Activated CD4-positive, CD25-positive, alpha-beta regulatory T cell treated with anti-CD3 and anti-CD28 coated beads, Interleukin-2, amount 50 U/mL, for 24 hours (primary cell): ENCODE measurements at places on chromosomes 16 and 17.

- no peak for ATAC-seq
Observed at GRCh38 chr17:43359469-43360110, 39.2 kb upstream of the ARL4D start.

DNA sequence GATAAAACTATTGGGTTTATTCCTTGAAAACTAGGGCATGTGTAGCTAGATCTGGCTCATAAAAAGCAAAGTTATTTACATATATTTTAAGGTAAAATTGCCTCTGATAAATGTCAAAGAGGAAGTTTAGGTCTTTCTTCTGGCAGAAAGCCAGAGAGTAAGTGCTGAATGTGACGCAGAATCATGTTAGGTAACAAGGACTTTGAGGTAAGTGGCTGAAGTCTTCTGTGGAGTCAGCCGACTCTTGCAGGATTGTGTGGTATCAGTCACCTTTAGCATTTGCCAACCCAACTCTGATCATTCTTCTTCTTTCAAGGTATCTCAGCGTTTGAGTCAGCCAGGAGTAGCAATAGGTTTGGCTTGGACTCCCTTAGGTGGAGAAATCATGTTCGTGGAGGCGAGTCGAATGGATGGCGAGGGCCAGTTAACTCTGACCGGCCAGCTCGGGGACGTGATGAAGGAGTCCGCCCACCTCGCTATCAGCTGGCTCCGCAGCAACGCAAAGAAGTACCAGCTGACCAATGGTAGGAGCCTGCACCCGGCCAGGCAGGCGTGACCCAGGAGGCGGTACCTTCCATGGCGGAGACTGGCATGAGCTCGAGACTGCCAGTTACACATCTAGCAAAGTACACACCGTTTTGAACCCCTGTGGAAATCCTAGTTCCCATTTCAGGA is 37.9 kb downstream of the SIAH1 start:
- no peak for ATAC-seq

DNA sequence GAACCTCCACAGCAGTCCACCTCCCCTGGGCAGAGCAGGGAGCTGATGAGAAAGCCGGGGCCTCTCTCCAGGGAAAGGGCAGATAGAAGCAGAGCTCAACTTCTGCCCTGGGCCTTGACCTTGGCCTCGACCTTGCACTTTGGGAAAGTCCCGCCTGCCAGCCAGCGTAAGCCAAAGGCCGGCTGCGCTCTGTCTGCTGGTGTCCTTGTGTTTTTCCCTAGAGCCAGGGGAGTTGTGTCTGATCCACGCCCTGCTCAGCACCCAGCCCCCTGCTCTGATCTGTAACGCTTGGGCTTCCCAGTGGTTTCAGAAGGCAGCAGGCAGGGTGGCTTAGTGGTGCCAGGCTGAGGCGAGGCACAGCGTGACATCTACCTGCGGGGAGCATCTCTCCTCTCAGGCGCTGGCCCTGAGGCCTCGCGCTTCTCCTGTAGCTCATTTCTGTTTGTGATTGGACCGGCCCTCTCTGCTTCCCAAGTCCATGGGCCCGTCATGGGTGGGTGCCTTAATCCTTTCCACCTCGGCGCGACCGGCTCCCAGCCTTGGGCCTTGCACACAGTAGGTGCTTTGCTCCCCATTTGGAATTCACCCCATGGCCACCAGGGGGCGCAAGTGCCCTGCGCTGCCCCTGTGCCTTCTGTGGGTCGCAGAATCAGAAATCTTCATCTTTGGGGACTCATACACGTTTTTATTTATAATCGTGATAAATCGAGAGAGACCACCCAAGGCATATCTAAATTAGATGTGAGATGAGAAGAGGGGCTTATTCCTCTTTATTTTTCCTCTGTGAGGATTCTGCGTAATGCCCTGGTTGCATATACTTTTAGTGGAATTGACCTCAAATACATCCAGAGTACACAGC is 24.2 kb downstream of the SGSH start:
- peak; percentile 41 for ATAC-seq

DNA sequence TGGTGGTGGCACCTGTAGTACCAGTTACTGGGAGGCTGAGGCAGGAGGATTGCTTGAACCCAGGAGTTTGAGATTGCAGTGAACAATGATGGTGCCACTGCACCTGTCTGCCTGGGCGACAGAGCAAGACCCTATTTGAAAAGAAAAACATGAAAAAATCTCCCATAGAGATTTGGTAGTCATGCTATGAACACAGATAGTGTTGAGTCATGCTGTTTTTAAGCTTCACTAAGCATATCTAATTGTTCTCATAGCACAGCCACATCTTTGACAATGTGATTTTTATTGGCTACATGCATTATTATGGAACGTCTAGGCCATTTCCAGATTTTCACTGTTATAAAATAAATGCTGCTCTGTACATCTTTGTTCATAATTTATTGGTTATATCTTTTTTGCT is 6.0 kb downstream of the IL34 start:
- ATAC-seq, result no peak

DNA sequence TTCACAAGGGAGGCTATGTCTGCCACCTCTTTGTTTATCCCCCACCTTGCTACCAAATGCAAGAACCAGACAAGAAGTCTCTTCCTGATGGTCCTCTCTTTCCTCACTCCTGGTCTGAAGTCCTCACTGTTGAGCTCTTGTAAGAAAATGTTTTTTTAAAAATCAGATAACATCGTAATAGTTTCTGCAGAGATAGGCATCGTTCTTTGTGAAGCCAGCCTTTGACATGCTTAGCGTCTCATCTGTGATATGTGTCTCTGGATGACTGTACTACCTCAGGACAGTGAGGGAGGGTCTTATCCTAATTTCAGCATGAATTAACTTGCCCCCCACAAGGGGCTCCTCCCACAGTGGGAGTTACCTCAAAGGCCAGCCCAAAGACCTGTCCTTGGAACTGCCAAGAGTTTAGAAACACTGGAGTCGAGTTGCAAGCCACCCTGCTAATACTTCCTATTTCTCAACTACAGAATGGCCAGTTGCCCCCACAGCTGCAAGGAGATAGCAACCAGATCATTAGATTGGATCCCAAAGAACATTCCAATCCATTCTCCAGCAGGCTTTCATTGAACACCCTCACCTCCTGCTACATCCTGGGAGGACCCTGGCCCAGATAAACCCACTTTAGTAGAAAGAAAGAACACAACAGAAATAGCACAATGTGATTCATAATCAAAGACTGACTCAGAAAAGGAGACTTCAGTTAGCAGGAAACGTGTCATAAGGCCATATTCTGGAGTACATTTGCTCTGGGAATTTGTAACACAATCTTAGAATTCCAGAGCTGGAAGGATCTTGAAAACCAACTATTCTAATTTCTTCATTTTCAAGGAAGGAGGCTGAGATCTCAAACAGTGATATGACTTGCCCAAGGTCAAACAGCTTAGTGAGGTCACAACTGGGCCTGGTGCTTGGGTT is 151.0 kb downstream of the IRX3 start:
- no peak for ATAC-seq

DNA sequence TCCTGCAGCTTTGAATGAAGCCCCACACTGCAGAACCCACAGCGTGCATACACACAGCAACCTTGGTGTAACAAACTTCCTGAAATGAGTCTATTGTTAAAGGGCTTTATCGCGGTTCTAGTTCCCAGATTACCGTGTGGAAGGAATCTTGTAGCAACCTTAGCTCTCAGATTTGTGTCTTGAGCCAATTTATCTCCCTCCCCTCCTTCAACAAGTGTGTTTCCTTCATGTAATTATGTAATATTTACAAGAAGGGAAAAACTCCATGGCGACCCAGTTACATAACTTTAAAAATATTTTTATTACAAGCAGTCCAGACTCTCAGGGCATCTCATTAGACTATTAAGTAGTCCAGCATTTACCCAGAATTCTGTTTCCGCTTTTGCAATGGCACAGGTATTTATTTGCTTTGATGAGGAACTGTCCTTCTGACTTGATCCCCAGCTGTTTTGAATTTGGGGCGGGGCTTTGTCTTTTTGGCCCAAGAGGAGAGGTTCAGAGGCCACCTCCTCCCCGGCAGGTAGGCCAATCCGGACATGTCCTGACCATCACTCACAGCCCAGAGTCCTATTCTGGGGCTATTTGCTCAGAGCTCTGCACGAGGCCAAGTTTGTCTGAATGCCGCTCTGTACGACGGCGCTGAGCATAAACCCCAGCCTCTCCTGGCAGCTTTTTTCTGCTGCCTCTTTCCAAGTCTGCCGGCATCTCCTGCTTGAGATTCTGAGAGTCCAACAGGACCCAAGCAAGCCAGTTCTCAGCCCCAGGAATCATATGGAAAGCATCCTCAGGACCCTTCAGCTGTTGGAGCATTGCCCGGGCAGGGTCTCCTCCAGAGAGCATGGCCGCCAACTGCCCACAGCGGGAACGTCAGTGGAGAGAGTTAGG is 35.6 kb downstream of the CLEC16A start:
- ATAC-seq, result no peak

DNA sequence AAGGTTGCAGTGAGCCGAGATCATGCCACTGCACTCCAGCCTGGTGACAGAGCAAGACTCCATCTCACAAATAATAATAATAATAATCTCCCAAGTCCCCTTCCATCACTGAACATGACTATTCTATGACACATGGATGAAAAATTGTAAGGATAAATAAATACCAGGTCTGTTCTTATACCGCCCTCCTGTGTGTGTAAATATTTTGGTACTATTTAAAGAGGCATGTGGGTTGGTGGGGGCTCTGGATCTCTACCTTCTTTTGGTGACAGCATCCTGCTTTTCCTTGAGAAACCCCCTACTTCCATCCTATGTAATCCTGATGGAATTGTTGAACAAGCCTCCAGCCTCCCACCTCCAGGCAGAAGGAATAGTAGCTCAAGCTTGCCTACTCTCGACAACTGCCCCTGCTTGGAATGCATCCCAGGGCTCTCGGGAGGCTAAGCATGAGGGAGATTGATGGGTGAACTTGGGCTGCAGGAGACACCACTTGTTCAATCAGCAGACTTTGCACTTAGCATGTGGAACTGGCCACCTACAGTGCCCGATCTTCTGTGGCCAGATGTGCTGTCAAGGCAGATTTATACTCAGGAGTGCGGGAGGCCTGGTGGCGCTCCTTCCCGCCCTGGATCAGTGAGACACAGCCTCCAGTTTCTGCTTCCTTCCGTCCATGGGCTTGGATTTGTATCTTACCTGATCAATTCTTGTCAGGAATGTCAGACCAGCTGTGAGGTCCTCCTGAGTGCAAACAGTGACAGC is 287.4 kb downstream of the SLC39A11 start:
- no peak for ATAC-seq

GRCh38 chr17:66540131-66540781 is 237.8 kb downstream of the PRKCA start:
- ATAC-seq, result no peak

GRCh38 chr17:17921192-17922069 is 50.8 kb downstream of the TOM1L2 start:
- ATAC-seq, result no peak

- peak; percentile 38 for ATAC-seq
Observed at GRCh38 chr17:34542700-34543336, 36.6 kb upstream of the TMEM132E start.

- no peak for ATAC-seq
Observed at GRCh38 chr16:57531635-57532265, 4.6 kb downstream of the CCDC102A start.

- ATAC-seq, result no peak
Observed at GRCh38 chr17:63364387-63364786, 81.7 kb downstream of the CYB561 start.

DNA sequence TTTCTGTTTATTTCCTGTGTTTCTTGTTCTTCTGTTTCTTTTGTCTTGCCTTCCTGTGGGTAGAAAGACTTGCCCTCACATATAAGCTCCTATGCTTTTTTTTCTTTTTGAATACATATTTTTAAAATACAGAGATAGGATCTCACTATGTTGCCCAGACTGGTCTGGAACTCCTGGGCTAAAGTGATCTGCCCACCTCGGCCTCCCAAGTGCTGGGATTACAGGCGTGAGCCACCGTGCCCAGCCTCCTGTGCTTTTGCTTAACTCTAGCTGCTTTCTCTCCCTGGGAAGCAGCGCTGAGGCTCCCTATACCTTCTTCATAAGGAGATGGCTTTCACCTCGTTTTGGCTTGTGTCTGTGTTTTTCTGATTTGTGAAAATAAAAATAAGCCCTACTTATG is 93.4 kb upstream of the FA2H start:
- ATAC-seq, result no peak

DNA sequence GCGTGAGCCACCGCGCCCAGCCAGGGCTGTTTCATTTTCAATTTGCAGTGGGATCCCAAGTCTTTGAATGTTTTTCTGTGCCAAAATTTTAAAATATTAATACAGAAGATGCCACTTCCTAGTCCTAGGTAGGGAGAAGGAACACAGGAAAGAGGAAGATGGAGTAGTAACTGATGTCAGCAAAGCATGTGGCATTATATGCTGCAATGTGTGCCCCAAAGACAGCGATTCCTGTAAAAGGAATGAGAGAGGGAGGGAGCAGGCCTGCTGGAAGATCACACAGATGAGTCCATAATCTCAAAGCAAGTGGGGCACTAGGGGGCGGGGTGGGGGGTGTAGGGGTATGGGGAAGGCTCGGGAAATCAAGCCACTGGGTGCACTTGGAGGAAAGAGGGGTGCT is 23.4 kb upstream of the SSTR2 start:
- ATAC-seq, result no peak

GRCh38 chr17:18185391-18185790 is 1.8 kb downstream of the ALKBH5 start:
- no peak for ATAC-seq

- ATAC-seq, result no peak
Observed at GRCh38 chr16:16075488-16076422, 126.3 kb downstream of the ABCC1 start.

GRCh38 chr17:77531002-77531401 is 390.2 kb downstream of the SEC14L1 start:
- no peak for ATAC-seq

GRCh38 chr17:21843951-21844590 is 151.7 kb downstream of the KCNJ18 start:
- ATAC-seq, result no peak

GRCh38 chr17:5552841-5553240 is 31.5 kb downstream of the NLRP1 start:
- no peak for ATAC-seq

DNA sequence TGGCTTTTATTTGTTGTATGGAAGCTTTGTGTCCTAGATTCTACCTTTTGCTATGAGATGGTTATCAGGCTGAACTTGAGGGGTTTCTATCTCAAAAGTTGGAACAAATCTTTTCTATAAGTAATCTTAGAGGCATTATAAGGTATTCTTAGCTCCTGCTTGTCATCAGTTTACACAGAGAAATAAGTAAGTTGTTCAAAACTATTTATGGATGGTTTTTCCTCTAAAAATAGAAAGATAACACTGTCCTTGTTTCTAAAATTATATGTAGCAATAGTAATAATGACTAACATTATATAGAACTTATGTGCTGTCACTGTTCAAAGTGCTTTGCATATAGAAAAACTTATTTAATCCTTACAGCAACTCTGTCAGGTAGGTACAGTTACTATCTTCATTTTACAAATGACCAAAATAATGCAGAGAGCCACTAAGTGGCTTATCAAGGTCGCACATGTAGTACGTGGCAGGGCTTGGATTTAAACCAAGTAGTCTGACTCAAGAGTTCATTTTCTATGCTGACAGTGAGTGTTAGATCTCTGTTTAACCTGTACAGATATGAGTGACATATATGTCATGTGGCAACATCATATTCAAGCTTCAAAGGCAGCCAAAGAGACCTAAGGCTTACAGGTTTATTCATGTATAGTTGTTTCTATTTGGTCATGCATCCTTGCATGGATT is 59.0 kb downstream of the PHKB start:
- ATAC-seq, result peak; percentile 78

- no peak for ATAC-seq
Observed at GRCh38 chr17:75019710-75020109, 7.2 kb downstream of the MRPL58 start.
